Hepatic stellate cell (primary cell): ENCODE measurements at places on chromosomes 1 and 21.
A peak's percentile ranks its signal among the peaks of the same experiment; 100 is the strongest.

DNA sequence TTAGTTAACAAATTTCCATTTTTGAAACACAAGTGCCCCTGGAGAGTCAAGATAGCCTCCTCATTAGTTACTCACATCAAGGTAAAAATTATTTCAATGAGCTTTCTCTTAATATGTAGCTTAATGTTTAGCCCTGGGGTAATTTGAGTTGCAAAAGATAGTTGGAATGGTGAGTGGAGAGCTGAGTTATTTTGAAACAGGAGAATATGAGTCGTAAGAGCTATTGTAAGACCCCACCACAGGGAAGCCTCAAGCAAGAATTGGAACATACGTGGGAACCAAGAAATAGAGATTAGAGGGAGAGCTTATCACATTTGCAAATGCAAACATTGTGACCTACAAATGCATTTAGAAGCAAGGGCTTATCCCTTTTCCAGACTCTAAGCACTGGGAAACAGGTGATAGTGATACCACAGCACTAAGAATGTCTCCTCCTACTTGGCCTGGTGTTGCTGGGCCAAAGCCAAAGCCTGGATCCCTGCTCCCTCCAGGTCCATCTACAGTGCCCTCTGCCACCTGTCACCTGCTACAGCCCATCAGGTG, 635.1 kb downstream of the PTPRC start:
- no peak for DNase-seq

- DNase-seq: no peak
Observed at GRCh38 chr1:25073640-25074270, 143.7 kb upstream of the RUNX3 start.

- DNase-seq: no peak
Observed at GRCh38 chr21:33249331-33250002, 16.7 kb upstream of the IL10RB start.

- DNase-seq: no peak
Observed at GRCh38 chr1:31931593-31932225, 6.5 kb downstream of the PTP4A2 start.

- no peak for DNase-seq
Observed at GRCh38 chr1:62599044-62599443, 1.7 kb downstream of the ANGPTL3 start.

DNA sequence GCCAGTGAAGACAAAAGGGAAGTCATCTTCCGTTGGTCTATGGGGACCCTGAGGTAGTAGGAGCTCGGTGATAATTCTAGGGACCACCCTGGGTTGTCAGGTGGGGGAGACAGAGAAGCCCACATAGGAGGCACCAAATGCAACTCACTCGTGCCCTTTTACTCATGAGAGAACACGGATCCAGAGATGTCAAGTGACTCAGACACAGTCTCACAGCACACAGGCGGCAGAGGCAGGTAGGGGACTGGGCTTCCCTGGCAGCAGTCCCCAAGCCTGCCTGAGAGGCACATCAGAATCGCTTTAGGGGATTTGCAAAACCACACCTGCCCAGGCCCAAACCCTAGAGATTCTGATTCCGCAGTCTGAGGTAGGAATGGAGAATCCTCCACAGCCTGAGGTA, 31.3 kb upstream of the RUNX3 start:
- no peak for DNase-seq

- no peak for DNase-seq
Observed at GRCh38 chr1:35888255-35888654, 5.2 kb downstream of the AGO1 start.

- DNase-seq: peak; percentile 24
Observed at GRCh38 chr1:21782349-21782867, 541 bp downstream of the USP48 start.

DNA sequence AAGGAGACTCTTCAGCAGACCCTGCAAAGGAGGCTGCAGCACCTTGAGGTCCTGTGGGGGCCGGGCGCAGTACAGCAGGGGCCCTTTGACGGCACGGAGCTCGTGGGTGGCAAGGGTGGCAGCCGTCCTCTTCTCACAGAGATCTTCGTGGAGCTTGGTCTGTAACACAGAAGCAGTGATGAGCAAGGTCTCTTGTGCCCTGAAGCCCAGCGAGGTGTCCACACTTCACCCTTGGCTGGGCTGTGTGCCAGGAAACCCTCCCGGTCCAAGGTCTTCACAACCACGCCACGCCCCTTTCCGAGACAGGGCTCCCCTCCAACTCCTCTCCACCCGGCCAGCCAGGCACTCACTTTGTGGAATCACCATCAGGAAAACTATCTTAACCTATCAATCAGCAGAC, 11.3 kb downstream of the LRRC47 start:
- DNase-seq: no peak

- no peak for DNase-seq
Observed at GRCh38 chr1:218301217-218301616, 16.1 kb downstream of the RRP15 start.

DNA sequence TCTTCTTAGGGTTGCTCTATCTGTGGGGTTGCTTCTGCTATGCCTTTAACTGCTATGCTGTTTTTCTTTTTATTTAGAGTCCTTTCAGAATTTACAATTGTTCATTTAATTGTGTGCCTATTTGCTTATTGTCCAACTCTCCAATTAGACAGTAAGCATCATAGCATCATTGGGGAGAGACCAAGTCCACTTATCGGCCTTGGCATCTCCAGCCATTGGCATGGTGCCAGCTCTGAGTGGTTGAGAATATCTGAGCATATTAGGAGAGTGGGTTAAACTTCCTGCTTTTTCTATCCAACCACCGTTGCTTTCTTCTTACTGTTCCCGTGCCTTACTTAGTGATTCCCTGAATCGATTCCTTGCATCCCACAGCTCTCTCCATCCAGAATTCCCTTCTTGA, 535.0 kb downstream of the AJAP1 start:
- no peak for DNase-seq

- DNase-seq: no peak
Observed at GRCh38 chr21:35611708-35612132, 448.6 kb downstream of the SETD4 start.

GRCh38 chr1:52328615-52329014, 37.4 kb downstream of the CC2D1B start:
- no peak for DNase-seq

- peak; percentile 21 for DNase-seq
Observed at GRCh38 chr21:38171723-38172344, 85.0 kb upstream of the KCNJ15 start.

- no peak for DNase-seq
Observed at GRCh38 chr1:63917571-63918417, 144.0 kb downstream of the ROR1 start.

DNA sequence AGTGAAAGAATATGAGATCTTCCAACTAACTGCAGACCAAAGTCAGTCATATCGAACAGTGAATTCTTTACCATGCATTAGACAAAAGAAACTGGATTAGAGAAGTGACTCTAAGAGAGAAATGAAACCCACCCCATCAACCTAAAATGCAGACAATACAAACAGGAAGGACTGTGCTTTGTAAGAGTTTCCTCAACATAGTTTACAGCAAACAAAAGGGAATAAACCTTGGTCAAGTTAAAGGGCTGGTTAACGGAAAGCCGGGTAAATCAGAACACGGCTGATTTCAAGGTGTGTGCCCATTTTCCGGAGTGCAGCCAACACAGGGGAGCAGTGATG, 39.2 kb downstream of the SIPA1L2 start:
- no peak for DNase-seq

DNA sequence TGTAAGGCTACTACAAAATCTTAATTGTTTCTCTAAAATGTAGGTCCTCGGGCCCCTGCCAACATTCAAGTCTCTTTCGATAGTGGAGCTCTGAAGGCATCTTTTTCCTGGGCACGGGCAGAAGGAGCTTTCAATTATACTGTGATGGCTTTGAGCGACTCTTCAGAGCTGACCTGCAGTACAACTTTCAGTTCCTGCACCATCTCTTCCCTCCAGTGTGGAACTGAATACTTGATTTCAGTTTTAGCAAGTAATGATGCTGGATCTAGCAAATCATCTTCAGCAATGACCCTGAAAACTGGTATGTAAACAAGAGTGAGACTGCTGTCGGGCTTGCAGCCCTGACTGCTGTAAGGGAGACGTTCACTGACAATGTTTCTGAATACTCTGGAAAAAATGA, 9.6 kb downstream of the FNDC7 start:
- DNase-seq: no peak
